ENCODE measurements at places on chromosomes 2 and 18.
A peak's percentile ranks its signal among the peaks of the same experiment; 100 is the strongest.

- peak; percentile 95 for DNase-seq
Measured at GRCh38 chr2:130797493-130798435, 39.0 kb upstream of the ARHGEF4 start.

DNA sequence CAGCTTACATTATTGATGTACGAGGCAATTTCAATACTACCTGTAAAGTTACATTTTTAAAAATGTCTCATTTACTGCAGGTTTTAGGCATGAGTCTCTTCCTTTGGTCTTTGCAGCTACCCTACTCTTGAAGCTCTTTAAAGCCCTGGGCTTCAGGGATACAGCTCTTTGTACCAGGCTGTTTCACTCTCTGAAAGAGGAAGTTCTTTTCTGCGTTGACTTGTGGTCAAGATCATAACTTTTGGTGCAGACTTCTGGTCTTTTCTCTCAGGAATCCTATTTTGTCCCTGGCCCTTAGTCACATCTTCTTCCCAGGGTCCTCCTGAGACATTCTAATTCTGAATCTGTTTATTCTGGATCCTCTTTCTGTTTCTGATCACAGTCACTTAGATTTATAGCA is 16.6 kb upstream of the HRH4 start:
- DNase-seq: no peak

DNA sequence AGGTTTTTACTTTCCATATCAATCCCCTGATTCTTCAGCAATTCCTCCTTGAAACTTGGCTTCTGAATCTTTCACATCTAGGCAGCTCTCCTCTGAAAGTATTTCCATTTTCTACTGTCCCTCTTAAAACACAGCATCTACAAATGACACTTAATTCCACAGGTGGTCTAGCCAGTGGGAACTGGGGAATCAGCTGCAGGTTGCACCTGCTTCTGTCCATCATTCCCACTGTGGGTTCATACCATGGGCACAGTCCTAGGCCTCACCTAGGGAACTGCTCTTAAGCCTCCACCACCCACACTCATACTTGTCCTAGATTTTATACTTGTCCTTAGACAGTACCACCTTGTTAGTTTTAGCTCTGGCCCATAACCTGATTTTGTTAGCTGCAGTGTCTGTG is 2.2 kb downstream of the LOXL3 start:
- DNase-seq: no peak

DNA sequence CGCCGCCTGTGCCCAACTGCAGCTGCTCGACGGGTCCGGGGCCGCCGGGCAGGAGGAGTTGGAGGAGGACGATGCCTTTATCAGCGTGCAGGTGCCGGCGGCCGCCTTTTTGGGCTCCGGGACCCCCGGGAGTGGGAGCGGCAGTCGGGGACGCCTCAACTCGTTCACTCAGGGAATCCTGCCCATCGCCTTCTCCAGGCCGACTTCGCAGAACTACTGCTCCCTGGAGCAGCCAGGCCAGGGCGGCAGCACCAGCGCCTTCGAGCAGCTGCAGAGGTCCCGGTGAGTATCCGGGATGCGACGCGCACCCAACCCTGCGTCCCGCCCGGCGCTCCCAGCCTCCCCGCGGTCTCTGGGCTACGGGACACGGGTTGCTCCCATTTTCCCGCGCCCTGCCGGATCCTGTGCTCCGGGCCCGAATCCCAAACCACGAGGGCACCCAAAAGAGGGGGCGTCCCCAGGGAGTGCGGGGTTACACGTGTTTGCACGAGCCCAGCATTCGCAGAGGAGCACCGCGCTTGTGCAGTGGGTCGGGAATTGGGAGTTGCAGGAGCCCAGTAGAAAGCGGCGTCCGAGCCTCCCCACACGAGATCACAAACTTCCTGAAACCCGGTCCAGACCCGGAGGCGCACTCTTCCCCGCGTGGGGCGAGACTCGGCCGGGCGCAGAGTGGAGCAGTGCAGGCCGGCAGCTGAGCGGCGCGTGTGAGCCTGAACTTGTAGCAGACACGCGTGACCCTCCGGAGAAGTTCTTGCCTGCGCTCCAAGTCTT is 1.2 kb downstream of the CABLES1 start:
- no peak for DNase-seq

GRCh38 chr2:45300026-45300750 is 290.9 kb upstream of the SIX2 start:
- no peak for DNase-seq

DNA sequence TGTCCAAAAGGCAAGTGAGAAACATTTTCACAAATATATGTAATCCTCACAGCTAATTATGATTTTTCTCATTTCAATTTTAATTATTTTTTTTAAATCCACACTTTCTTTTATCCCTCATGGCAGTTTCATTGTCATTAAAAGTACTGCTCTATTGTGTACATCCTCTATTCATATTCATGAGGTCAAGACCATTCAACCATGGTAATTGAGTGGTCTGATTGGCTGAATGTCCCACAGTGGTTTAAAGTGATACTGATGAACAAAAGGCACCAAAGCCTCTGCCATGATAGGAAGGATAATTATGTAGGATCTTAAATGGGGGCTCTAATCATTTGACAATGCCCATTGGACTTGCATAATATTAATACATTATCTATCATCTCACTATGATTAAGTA is 108.4 kb upstream of the EPHA4 start:
- no peak for DNase-seq

DNA sequence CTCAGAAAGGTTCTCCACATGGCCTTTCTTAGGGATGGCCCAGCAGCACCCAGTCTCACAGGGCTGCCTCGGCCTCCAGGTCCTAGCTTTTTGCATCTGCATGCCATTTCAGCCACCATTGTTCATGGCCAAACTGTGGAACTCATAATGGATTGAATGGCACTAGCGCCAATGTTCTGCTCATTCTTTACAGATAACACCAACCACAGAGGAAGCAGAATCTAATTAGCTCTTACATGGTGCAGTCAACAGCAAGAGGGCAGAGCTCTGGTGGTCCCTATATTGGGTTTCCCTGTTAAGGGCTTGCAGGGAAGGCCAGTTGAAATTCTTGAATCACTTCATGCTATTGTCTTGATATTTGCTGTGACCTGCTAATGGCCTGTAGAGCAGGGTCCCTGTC is 45.6 kb downstream of the ARL4C start:
- no peak for DNase-seq

DNA sequence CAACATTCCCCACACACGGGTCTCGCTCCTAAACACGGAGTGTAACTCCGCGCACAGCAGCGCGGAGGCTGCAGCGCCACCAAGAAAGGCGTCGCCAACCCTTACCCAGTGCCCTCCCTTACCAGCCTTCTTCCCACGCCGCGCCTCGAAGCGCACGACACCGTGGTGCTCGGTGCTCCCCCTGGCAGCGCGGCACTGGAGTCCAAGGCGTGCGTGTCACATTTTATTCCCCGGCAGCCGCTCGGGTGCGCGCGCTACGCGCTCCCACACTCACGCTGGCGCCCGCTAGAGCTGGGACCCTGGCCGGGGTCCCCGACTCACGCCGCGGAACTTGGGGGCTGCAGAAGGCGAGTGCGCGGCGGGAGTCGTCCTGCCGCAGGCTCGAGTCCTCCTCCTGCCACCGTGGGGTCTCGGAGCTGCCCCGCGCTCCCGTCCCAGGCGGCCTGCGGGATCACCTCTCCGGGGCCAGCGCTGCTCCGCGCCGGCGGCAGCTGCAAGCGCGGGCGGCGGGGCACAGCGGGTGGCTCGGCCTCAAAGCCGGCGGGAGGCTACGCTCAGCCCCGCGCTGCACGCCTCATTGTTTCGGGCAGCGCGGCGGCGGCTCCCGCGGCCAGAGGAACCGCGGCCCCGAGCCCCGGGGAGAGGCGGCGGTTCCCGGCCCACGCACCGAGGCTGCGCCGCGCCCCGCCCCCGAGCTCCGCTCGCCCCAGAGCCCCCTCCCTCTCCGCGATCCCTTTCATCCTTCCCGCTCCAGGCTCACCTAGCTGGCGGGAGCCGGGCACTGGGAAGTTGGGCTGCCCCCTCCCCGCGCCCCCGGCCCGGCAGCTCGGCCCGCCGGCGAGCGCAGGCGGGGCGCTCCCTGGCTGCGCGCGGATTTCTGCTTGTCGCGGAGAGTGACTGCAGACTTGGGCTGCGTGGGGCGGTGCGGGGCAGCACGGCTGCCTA is at the start of gene ST6GAL2:
ST6GAL2 (minus strand) TSS at position 197 of the 945 bp plus-strand sequence. CDS start 42,190 bp downstream, outside the sequence.
- DNase-seq: no peak

DNA sequence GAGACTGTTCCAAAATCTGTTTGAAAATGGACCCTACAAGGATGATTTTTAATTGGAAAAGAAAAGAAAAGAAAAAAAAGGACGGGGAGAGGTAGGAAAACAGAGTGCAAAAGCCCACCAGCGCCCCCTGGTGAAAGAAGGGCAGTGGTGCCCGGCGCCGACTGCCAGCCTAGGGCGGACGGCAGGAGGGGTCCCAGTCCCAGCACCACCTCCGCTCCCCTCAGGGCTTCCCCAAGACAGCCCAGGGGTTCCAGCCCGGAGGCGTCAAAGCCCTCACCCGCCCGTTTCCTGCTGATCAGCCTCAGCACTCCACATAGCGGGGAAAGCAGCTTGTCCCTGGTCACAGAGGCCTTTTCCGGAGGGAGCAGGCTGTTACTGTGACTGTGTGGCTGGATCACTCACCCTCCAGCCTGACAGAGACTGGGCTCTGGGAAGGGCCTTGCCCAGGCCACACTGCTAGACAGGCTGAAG is 213.9 kb downstream of the TFCP2L1 start:
- peak; percentile 53 for DNase-seq

DNA sequence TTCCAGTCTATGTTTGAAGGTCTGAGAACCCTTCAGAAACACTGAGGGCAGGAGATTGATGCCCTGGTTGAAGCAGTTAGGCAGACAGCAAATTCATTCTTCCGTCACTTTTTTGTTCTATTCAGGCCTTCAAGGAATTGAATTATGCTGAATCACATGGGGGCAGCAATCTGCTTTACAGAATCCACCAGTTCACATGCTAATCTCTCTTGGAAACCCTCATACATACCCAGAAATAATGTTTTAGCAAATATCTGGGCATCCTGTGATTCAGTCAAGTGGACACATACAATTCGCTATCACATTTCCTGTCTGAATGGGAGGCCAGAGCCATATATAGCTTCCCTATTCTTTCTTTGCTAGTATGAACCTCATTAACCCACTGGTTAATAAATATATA is 301.4 kb upstream of the CNTNAP5 start:
- no peak for DNase-seq

- DNase-seq: no peak
Measured at GRCh38 chr2:42096869-42097591, 49.2 kb downstream of the PKDCC start.

GRCh38 chr2:40240070-40240469 is 211.8 kb downstream of the SLC8A1 start:
- no peak for DNase-seq

- peak; percentile 87 for DNase-seq
Measured at GRCh38 chr2:237432484-237433092, 18.6 kb upstream of the COL6A3 start.

All from stimulated activated CD8-positive, alpha-beta memory T cell treated with anti-CD3 and anti-CD28 coated beads, Interleukin-2, amount 100 ng/mL, for 48 hours (primary cell).